Activated T-cell treated with anti-CD3 and anti-CD28 coated beads, Interleukin-2, amount 50 U/mL, for 24 hours (primary cell): ENCODE measurements at places on chromosomes 6 and 20.

DNA sequence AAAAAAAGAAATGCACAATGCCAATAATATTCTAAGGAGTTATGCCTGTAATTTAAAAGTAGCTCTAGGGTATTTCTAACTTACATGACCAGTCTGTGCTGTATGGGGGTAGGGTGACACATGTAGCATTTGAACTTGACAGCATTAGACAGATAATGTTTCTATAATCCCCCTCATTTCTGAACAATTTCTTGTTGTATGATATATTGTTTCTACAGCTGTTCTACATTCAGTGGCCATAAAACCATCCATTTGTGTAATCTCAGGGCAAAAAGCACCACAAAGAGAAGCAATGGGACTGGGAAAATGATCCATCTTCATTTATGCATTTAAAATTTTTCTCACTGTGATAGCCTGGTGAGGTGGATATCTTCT, 767.8 kb downstream of the TFAP2A start:
- no peak for DNase-seq

GRCh38 chr6:85388531-85388930, 61.4 kb upstream of the NT5E start:
- DNase-seq: no peak

DNA sequence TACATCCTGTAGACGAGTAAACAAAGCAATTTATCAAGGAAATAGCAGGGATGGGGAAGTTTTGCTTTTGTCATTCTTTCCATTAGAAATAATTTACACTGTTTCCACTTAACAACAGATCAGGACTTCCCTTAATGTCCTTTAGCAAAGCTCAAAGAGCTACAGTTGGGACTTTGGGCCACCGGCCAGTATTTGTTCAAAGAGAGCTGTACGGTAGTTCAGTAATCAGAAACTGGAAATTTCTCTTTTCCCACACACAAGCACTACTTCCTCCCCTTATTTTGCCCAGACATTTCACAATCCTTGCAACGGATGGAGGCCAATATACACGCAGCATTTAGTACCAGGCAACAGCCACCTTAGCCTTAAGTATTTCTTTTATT, 12.1 kb upstream of the HINT3 start:
- DNase-seq: no peak

DNA sequence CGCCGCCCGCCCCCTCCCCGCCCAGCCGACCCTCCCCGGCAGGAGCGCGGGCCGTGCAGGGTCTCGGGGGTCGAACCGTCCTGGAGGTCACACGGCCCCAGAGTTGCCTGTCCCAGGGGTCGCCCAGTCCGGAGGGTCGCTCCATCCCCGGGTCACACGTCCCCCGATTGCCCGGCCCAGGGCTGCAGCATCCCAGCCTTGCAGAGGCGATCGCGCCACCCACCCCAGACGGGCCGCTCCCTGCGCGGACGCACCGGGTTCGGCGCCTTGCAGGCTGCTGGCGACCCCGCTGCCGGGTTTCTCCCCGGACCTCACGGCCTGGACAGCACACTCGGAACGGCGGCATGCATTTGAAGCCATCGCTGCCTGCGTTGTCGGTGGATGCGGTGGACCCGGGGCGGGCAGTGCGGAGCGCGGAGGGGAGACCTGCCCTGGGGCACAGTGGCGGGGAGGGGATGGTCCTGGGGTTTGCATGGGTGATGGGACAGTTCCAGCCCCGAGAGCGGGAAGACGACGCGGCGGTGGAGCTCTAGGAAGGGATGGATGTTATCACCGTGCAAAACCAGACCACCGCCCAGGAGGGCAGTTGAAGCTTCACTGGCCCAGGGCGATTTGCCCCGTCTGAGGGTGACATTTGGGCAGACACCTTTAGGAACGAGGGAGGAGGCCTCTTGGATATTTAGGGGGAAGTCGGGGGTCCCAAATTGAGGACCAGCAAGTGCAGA, 22.7 kb upstream of the FRMD1 start:
- DNase-seq: no peak

- no peak for DNase-seq
These were observed 71.8 kb upstream of the TMEM181 start for GRCh38 chr6:158488065-158488464.

GRCh38 chr6:127162836-127163235, 44.4 kb downstream of the RSPO3 start:
- DNase-seq: no peak

- DNase-seq: no peak
These were observed 22.9 kb downstream of the QKI start for GRCh38 chr6:163437466-163437865.

DNA sequence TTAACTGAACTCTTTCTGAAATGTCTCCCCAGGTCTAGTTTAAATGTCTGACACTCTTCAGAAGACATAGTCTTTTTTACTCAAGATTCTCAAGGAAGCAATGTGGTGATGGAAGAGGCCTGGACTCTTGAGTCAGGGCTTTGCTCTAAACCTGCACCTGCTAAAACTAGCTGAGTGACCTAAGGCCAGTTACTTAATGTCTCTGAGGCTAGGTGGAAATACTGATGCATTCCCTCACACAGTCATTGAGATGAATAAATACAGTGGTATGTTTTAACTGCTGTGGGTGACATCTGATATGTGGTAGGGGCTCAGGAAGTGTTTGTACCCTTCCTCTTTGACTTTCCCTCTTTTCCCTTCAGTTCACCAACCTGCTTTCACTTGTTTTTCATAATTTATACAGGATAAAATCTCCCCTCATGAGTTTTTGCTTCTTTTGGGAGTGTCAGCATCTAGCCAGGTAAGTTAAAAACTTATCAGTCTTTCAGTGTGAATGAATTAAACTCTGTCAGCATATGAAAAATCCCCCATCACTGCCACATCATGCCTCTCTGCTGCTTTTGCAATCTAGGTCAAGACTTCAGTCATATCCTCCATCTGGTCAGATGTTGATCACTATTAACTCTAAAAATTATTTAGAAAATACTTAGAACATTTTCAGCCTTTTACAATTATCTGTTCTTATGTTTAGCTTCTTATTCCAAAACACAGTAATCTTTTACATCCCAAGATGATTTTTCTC, 178.7 kb upstream of the TNFAIP3 start:
- DNase-seq: no peak

GRCh38 chr6:169451065-169451838, 197.6 kb upstream of the THBS2 start:
- no peak for DNase-seq

GRCh38 chr6:149560736-149561135, 5.4 kb upstream of the GINM1 start:
- no peak for DNase-seq

- DNase-seq: no peak
These were observed 79.3 kb downstream of the INSM1 start for GRCh38 chr20:20447196-20447595.

DNA sequence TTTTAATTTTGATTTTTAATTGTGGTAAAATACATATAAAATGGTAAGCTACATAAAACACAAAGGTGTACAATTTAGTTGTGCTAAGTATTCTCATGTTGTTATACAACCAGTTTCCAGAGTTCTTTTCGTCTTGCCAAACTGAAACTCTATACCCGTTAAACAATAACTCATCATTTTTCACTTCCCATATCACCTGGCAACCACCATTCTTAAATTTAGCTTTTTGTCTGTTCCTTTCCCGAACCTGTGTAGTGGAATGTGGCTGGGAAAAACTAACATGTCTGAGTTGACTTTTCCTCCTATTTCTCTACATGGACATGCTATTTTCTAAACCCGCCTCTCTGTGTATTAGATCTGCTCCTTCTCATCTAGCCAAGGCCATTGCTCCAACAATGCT, 27.6 kb downstream of the RPRD1B start:
- DNase-seq: no peak

- no peak for DNase-seq
These were observed 56.2 kb downstream of the RAB44 start for GRCh38 chr6:36753671-36754405.

GRCh38 chr6:125182237-125183008, 28.9 kb downstream of the TPD52L1 start:
- DNase-seq: no peak

DNA sequence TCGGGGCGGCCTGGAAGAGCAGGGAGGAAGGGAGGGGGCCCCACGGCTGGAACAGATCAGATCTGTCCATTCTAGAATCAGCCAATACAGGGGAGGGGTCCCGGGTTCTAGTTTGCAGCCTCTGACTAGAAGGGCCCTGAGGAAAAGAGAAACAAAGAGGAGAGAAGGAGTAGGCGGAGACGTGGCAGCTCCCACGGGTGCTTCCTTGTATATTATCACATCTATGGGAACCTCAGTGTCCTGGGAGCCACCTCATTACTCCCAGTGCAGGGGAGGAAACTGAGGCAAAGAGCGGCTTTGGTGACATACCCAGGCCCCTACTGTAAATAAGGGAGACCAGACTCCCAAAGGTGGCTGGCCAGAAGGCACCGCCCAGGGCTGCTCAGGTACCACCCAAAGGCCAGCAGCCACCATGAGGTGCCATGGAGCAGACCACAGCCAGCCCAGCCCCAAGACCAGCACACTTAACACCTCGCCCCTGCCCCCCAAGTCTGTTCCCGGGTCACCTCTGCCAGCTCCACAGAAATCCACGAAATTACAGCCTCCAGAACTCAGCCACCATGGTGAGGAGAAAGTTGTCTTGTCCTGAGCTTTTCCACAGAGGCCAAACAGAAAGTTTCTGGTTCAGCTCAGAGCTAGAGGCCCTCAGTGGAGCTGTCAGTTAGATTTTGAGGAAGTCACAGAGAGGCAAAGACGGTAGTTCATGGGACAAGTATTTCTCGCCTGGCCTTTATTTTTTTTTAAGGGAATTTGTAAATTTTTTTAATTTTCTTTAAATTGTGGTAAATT, 2.1 kb downstream of the ZC3H12D start:
- peak; percentile 63 for DNase-seq

GRCh38 chr20:47319517-47320252, 36.8 kb downstream of the ZMYND8 start:
- DNase-seq: no peak

- no peak for DNase-seq
These were observed 102.2 kb downstream of the DACT2 start for GRCh38 chr6:168217216-168217879.

GRCh38 chr20:610130-611046, at the start of gene TCF15:
TCF15 (minus strand) TSS chr20:610309; CDS start chr20:610237, 72 bp downstream.
- DNase-seq: peak; percentile 39

- DNase-seq: no peak
These were observed 5.6 kb downstream of the BRD2 start for GRCh38 chr6:32974016-32974333.

DNA sequence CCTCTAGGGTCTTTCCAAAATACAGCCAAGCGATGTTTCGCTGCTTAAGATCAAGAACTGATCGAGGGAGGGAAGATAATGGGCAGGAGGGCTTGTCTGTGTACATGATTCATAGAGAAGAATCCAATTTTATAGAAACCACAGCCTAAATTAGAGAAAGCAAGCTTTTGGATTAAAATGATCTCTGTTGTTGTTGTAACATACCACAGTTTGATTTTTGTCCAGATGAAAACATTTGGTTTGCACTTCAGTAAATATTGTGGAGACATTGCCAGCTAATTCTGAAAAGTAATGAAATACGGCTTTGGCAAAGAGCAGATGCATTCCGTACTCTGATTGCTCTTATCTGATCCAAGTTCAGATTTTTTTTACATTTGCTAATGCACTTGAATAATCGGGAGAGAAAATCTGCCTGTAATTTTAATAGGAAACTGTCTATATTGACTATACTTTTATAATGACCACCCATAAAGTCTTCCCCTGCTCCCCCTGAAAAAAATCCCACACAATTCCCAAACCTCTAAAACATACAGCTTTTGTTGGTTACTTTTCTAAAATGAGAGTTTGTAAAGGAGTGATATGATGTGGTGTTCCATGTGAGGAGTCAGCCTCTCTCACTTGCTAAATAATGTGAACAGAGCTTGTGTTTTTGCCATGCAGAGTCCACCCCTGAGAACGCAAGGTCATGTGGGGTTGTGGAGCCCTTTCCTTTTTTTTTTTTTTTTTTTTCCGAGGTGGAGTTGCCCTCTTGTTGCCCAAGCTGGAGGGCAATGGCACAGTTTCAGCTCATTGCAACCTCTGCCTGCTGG, 199.9 kb downstream of the DTNBP1 start:
- DNase-seq: no peak

GRCh38 chr6:44478158-44478557, 90.7 kb downstream of the CDC5L start:
- DNase-seq: no peak
